ENCODE measurements at places on chromosomes 2 and 18.

DNA sequence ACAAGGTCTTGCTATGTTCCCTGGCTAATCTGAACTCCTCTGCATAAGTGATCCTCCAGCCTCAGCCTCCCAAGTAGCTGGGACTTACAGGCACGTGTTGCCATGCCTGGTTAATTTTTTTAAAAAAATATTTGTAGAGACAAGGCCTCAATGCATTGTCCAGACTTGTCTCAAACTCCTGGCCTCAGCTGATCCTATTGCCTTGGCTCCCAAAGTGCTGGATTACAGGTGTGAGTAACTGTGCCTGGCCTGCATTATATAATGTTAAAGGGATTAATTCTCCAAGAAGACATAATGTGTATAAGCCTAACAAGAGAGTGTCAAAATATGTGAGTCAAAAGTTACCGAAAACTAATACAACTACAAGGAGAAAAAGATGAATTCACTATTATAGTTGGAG, 32.2 kb downstream of the BUB1 start:
- DNase-seq: no peak

DNA sequence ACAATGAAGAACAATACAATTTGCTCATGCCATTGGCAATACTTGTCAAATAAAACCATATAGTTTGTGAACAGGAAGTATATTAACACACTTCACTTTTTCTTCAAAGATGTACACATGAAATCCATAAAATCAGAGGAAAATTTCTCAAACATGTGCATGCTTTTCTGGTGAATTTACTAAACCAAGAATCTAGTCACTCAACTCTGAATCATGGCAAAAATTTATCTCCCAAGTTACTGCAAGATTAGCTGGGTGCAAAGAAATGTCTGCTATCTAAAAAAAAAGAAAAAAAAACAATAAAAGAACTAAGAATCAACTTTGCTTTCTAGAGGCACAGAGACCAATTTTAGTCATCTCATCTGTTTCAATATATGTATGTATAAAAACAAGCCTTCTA, 419.2 kb downstream of the NR4A2 start:
- no peak for DNase-seq

DNA sequence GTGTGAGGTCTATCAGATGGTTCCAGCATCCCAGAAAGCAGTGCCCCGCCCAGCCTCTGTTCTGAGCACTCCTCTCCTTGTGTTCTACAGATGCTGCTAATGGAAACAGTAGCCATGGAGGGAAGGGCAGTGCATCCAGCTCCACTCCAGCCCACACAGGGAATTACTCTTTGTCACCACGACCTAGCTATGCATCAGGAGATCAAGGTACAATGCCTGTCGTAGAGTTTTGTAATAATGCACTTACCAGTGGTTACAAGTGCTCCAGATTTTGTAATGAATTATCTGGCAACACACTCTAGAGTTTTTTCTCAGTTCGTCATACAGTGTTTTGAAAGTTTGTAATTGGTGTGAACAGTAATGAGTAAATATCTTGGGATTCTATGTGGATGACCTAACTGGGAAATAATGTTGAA, 161.1 kb downstream of the ESCO1 start:
- DNase-seq: peak; percentile 99

DNA sequence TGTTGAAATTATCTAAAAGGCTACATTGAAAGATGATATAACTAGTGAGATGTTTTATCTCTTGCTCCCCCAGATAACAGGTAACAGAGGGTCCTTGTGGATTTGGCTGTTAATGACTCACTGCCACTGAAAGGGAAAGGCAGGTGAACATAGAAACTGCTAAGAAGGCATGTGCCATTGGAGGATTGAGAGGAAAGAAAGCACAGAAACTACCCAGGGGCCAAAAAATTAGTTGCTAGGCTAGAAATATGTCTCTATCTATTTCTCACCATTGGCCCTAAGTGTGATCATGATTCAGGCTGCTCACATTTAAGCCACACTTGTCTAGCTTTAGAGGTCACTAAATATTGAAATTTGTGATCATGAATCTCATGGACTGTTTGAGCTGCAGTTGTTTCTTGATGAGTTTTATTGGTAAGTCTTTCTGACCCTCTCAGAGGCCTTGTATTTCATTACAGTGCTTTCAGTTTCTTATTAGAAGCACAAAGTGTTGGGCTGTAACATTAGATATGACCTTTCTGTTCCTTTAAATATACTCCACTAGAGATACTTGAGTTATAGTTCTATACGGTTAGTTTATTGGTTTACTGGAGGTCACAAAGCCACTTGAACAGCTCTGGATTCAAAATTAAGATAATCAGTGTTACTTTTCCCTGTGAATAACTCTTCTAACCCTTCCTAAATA, 26.2 kb downstream of the NAB1 start:
- no peak for DNase-seq

- no peak for DNase-seq
These were observed 408.6 kb upstream of the FANCL start for GRCh38 chr2:58649756-58650155.

DNA sequence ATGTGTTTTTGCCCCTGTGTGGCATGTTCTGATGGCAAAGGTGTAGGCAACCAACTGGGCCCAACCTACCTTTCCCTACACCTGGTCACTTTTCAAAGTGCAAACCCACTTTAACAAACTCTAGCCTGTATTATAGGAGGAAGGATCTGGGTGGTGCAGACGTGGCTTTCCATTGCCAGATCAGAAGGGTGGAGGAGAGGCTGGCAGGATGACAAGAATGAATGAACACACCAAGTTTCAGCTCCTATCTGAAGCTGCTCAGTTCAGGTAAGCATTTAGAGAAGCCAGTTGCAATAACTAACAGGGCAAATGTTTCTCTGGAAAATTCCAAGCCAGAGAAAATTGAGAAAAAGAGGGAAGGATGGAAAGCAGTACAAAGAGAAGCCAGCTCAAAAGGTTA, 707 bp upstream of the SERPINB7 start:
- DNase-seq: no peak

DNA sequence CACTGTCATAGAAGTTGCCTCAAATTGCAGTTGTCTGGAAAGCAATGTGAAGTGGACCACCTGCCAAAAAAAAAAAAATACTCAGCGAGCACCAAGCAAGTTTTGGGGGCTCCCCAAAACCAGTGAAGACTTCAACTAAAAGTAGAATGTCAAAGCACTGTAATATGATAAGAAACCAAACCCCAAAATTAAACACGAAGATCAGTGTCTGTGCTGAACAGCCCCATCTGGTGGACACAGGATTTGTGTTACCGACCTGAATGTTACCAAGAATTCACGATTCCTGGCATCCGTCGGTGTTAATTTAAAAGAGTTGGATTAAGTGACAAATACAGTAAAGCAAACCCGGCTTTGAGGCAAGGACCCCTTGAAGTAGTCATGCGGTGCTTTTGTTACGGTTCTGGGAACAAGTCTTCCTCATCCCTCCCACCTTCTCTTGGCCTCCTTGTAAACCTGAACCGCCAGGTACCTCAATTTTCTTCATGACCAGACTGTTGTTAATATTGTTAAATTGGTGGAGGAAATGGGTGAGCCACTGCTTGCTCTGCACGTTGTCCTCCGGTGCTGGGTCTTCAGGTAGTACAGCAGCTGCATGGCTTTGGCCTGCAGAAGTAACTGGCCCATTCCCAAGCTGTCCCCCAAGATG, 31.3 kb upstream of the SSB start:
- peak; percentile 62 for DNase-seq

DNA sequence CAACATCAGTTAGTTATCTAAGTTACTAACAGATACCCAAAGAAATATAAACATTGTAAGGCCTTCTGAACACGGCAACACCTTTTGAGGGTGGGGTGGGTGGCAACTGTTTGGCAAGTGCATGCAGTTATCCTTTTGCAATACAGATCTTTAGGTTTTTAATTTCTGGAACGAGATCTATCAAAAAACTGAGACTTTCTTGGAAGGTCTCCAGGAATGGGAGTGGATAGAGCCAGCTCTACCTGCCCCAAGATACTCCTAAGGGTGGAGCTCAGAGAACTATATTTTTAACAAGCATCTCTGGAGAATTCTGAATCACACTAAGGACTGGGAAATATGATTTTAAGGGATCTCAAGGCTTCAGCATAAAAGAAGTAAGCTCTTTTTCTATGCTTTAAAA, 11.4 kb upstream of the GALNT1 start:
- DNase-seq: no peak

DNA sequence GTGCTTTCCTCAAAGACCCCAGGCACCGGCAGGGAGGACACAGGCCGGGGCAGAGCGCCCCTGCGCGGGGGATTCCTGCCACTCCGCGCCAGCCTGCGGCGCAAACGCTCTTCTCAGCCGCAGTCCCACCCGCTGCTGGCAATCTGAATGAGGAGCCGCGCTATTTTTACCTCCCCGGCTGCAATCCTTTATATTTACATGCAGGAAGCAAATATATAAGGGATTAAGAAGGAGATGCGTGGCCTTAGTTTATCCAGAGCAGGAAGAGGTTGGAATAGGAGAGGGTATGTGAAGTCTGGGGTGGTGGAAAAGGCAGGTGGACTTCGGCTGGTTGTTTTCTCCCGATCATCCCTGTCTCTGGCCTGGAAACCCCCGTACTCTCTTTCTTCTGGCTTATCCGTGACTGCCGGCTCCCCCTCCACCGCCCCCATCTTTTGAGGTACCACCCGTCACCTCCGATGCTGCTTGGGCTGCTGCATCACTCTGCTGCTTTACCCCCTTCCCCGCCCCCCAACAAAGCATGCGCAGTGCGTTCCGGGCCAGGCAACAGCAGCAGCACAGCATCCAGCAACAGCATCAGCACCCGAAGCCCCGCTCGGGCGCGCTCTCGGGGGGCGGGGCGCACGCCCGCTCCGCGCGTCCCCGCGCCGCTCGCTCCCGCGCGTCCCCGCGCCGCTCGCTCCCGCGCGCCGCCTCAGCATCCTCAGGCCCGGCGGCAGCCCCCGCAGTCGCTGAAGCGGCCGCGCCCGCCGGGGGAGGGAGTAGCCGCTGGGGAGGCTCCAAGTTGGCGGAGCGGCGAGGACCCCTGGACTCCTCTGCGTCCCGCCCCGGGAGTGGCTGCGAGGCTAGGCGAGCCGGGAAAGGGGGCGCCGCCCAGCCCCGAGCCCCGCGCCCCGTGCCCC, at the start of gene ADAM23:
ADAM23 (plus strand) TSS at position 700 of the 902 bp plus-strand sequence. CDS start 335 bp downstream, outside the sequence.
- peak; percentile 31 for DNase-seq

DNA sequence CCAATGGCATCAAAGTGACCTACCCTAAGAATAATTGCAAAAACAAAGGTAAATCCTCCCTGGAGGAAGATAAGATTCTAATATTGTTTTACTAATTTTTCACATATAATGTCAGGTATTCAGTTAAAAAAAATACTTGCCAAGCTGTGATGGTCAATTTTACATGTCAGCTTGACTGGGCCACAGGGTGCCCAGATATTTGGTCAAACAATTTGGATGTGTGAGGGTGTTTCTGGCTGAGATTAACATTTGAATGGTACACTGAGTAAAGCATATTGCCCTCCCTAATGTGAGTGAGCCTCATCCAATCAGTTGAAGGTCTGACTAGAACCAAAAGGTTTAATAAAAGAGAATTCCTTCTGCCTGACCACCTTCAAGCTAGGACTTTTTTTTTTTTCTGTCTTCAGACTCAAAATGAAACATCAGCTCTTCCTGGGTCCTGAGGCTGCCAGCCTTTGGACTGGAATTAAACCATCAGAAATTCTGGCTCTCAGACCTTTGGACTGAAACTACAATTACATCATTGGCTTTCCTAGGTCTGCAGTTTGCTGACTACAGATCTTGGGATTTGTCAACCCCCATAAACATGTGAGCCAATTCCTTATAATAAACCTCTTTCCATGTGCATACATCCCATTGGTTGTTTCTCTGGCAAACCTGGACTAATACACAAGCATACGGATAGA, 65.4 kb downstream of the LDAH start:
- DNase-seq: no peak

- peak; percentile 85 for DNase-seq
These were observed 32.8 kb downstream of the AOX1 start for GRCh38 chr2:200618590-200619021.

- DNase-seq: peak; percentile 8
These were observed 2.4 kb downstream of the HNRNPLL start for GRCh38 chr2:38600242-38600891.

- no peak for DNase-seq
These were observed 38.9 kb downstream of the LDLRAD4 start for GRCh38 chr18:13257361-13257980.

DNA sequence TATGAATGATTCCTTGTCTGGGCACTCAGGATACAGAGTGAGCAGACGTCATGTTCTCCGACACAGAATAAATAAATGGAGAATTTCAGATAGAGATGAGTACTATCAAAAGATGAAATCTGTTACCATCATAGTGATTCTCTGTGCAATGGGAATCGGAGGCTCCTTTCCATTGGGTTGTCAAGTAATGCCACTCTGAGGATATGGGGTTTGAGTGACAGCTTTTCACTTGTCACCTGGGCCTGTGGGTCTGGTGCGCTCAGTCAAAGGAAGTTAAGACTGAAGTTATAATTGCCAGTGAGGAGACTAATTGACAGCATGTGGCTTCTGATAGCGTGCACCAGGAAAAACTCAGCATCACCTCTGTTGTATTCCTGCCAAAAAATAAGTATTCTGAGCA, 387.2 kb downstream of the SOX11 start:
- DNase-seq: no peak

DNA sequence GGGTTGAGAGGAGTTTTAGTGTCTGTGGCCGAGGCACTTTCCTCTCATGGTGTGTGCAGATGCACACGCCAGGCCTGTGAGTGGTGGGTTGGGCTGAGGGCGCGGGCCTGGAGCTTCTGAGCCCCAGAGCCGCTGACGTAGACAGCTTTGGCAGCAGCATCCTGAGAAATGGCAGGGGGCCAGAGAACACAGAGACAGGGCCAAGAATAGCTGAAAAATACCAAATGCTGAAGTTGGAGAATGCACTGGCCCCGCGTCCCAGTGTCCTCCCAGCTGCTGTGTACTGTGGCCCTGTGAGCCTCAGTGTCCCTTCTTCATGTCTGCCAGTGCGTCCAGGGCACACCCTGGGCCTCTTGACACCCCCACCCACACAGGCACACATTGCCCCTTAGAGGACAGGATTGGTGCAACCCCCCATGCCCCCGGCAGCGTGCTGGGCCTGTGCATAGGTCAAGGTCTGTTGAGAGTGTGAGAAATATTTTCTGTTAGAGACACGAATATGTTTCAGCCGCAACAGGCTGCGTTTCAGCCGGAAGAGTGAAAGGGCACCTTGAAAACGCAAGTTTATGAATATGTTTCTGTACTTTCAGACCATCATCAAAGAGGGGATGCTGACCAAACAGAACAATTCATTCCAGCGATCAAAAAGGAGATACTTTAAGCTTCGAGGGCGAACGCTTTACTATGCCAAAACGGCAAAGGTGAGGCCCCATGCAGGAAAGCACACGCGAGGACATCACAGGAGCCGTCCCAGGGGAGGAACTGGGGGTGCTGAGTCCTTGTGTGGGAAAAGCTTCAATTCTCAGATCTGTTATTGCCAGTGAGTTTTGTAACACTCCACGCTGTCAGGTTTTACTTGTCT, 33.6 kb downstream of the DGKD start:
- peak; percentile 88 for DNase-seq

- DNase-seq: no peak
These were observed 41.8 kb downstream of the SNED1 start for GRCh38 chr2:241040081-241040803.

DNA sequence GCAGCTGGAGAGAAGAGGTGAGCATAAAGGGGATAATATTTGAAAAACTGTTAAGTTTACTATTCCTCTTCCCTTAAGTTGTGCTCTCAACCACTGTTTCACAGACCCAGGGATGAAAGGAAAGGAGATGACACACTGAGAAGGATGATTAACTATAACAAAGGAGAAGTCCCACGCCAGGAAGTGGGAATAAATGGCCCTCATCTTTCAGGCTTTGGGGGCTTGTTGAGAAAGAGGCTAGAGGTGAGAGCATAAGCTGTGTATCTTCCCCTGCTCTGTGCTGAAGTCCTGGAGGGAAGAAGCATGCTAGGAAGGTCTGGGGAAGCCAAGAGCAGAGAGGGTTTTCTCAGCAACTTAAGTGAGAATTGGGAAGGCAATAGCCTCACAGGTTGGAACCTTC, 399.1 kb upstream of the ATP5MC3 start:
- no peak for DNase-seq

All from AG10803 (cell line).